ENCODE measurements at places on chromosomes 2 and 18. TPM values are rescaled to one million over a fixed set of nuclear protein-coding genes. Genes with fewer than 3 reads are reported as not detected.

The ZNF385B gene
- 5.9 TPM for polyA plus RNA-seq

The CXXC1 gene
- polyA plus RNA-seq, result 39.0 TPM

The GALNT5 gene
- polyA plus RNA-seq, result 0.06 TPM

The ZBTB7C gene
- polyA plus RNA-seq, result 1.8 TPM

DNA sequence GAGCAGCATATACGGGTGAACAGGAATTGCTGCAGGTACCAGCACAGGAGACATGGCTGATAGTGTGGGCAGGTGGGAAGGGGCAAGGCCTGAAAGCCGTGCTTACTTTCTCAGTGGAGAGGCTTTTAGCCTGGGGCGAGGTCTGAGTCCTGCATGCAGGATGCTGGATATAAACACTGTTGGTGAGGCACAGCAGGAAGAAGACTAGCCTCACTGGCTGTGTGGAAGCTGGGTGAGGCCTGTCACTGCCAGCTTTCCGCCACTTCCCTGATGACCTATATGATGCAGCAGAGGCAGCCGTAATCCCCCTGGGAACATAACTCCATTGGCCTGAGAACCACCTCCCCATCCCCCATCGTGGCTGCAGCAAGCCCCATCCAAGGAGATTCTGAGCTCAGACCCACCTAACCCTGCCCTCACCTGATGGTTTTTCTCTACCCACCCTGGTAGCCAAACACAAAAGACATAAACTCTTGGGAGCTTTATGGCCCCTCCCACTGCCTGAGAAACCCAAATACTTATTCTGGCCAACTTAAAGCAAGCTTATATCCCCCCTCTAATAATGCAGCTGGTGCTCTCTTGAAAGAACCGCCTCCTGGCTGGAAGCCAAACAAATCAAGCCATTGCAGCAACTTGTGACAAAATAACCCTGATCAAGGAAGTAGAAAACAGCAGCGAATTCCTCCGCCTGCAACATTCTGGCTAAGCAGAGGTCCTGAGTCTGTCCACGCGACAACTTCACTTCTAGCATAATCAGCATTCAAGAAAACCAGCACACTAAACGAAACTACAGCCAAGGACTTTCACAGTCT is 54.6 kb upstream of the DSC1 start:
- peak; percentile 56 for DNase-seq

DNA sequence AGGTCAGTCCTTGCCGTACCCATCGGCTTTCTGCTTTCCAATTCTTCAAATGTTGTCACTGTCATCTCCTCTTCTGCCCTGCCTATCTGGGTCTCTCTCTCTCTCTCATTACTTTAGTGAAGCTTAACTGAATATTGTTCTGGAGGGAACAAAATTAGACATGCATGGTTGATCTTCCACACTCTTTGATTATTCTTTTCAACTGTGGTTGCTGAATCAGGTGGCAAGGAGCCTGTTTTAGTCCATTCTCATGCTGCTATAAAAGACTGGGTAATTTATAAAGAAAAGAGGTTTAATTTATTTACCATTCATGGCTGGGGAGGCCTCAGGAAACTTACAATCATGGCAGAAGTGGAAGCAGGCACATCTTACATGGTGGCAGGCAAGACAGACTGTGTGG is 157.9 kb downstream of the ARL4C start:
- DNase-seq, result no peak

- DNase-seq, result peak; percentile 88
Measured at GRCh38 chr2:241217320-241218031, 29.0 kb downstream of the ANO7 start.

DNA sequence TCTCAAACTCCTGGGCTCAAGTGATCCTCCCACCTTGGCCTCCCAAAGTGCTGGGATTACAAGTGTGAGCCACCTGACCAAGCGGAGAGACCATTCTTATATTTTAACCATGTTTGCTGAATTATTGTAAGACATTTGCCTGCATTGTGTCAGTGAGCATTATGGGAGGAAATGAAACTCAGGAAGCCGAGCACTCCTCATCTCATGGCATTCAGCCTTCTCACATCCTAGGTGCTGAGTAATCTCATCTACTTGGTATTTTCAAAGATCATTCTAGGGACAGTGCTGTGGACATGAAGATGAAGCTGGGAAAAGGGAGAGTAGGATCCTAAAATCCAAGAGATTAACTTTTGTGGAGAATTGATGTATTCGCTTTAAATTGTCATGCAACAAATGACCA is 66.1 kb downstream of the NAPG start:
- no peak for DNase-seq

GRCh38 chr2:239326831-239327535 is 73.8 kb downstream of the HDAC4 start:
- no peak for DNase-seq

DNA sequence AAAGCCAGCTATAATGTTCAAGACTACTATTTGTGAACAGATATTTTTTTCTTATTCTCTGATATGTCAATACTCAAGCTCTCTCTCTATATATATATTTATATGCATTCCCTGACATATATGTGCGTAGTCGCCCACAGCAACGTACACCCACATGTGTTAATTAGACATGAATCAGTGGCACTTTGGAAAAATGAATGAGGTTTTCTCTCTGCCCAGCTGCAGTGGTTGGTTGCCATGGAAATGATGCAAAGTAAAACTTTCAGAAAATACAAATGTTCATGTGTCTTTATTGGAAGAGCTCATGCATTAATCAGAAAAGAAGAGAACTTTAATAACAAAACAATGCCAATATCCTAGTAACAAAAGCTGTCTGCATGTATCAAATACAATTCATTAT is 34.7 kb downstream of the UNC80 start:
- DNase-seq, result no peak
